ENCODE measurements at places on chromosomes 5 and 9.

- no peak for DNase-seq
These were observed 97.9 kb downstream of the CACNA1B start for GRCh38 chr9:137975527-137975913.

GRCh38 chr9:127942216-127943010, 4.8 kb upstream of the DPM2 start:
- DNase-seq = peak; percentile 88

DNA sequence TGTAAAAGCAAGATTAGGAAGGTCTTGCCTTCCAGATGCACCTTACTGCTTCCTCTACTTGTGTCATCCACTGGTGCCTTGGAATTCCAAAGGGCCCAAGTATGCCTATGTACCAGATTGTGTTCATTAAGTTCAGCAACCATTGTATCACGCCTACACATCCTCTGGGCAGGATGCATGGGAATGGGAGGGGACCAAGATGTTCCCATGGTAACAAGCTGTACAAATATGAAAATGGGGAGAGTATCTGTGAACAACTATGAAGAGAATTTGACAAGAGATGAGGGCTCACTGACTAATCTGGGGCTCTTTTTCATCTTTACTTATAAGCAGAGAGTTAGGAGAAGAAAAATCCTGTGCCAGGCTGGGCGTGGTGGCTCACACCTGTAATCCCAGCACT, 137.8 kb upstream of the MAP1B start:
- DNase-seq = no peak

DNA sequence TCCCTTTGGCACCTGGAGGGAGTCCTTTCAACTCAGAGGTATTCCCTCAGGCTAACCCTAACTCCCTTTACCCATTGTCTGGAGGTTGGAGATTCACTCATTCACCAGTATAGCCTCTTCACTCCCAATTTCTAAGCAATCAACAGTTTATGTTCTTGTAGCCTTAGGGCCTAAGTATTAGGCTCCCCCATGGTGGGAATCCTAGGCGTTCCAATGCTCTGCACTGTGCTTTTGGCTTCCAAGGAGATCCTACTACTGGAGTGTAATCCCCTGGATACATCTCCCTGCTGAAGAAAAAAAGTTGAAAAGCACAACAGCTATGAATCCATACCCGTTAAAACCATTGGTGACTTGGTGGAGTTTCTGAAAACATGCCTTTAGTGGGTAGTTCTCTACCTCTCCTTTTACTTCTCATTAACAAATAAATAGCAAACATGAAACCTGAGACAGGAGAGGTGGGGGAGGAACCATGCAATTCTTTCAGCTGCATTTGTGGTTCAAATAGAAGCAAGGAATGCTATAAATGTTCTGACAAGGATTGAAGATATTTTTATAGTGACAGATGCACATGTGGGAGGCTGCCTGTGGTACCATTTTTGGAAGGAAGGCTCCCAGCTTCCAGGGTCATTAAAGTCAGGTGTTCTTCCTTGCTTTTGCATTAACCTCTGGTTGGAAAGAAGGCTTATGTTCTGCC, 397.1 kb downstream of the DMAC1 start:
- DNase-seq = no peak

DNA sequence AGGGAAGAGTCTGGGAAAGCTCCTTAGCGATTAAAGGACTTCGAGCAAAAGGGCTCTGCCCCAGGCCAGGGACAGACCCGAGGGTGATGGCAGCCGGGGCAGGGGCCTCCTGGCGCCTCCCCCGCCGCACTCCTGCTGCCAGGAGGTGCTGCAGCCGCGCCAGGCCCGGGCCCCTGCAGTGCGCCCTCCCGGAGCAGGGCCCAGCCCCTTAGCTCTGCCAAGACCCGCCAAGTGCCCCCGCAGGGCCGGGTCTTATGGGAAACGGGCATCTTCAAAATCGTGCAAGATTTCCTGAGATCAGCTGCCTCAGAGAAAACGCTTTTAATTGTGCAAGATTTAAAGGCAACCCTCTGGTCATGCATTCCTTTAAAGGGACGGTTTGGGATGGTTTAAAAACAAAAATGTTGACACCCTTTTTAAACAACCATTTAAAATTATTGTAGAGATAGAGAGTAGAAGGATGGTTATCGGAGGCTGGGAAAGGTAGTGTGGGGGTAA, 52.4 kb downstream of the CDC14B start:
- no peak for DNase-seq

- DNase-seq = no peak
These were observed 90.6 kb downstream of the HOMER1 start for GRCh38 chr5:79423296-79423695.

GRCh38 chr9:4027606-4028005, 272.3 kb downstream of the GLIS3 start:
- no peak for DNase-seq

- no peak for DNase-seq
These were observed 91.9 kb upstream of the RASEF start for GRCh38 chr9:83154821-83155220.

DNA sequence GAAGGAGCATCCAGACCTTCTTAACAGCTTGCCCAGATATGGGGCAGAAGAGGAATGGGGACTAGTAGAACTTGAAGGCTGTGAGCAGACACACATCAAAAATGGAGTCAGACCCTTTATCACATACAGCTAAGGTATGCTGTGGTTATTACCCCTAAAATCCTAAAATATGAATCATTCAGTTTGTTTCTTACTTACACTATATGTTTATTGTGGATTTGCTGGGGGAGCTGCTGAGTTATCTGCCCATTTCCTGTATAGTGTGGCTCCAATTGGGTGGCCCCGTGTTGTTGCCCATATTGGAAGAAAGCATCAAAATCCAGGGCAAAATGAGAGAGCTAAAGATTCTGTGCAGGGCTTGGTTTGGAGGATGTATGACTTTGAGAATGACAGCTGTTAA, 56.9 kb downstream of the AP3S1 start:
- DNase-seq = no peak

GRCh38 chr9:118959366-118959765, 409.9 kb downstream of the BRINP1 start:
- no peak for DNase-seq
